CD4-positive, alpha-beta memory T cell (primary cell): ENCODE measurements at places on chromosomes 11 and 22. TPM values are rescaled to one million over a fixed set of nuclear protein-coding genes. Genes with fewer than 3 reads are reported as not detected.

The SMC1B gene
- total RNA-seq: not detected

The TMEM121B gene
- not detected for total RNA-seq

The F2 gene
- total RNA-seq: not detected

- H3K36me3 ChIP-seq: no peaks in the 10 kb centered on the region
- no peak overlapping the region for H3K4me3 ChIP-seq
- H3K27me3 ChIP-seq: peaks cover 3% of the 10 kb centered on the region
- no peak overlapping the region for H3K27ac ChIP-seq
- H3K4me1 ChIP-seq: no peaks in the 10 kb centered on the region
Observed at GRCh38 chr11:125431009-125431408, 65.1 kb downstream of the FEZ1 start.

DNA sequence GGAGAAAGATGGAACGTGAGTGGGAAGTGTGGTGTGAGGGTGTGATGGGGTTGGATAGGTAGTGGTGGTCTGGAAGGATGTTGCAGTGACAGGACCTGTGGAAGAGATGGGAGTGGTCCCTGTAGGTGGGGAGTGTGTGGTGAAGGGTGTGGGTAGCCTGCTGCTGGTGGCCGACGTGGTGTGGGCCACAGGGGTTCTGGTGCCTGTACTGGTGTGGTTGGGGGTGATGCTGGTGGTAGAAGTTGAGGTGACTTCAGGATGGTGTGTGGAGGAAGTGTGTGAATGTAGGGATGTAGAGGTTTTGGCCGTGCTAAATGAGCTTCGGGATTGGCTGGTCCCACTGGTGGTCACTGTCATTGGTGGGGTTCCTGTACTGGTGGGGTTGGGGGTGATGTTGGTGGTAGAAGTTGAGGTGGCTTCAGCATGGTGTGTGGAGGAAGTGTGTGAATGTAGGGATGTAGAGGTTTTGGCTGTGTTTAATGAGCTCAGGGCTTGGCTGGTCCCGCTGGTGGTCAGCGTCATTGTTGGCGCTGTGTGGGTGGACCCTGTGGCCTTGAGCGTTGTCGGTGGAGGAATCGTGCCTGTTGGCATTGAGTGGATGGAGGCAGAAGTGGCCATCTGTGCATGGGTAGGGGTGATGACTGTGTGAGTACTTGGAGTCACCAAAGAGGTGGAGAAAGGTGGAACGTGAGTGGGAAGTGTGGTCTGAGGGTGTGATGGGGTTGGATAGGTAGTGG, 19.1 kb downstream of the MUC6 start:
- no peak overlapping the region for H3K4me3 ChIP-seq
- H3K27me3 ChIP-seq: no peaks in the 10 kb centered on the region
- no peak overlapping the region for H3K27ac ChIP-seq
- DNase-seq: no peak
- no peaks in the 10 kb centered on the region for H3K4me1 ChIP-seq
- H3K36me3 ChIP-seq: no peaks in the 10 kb centered on the region

DNA sequence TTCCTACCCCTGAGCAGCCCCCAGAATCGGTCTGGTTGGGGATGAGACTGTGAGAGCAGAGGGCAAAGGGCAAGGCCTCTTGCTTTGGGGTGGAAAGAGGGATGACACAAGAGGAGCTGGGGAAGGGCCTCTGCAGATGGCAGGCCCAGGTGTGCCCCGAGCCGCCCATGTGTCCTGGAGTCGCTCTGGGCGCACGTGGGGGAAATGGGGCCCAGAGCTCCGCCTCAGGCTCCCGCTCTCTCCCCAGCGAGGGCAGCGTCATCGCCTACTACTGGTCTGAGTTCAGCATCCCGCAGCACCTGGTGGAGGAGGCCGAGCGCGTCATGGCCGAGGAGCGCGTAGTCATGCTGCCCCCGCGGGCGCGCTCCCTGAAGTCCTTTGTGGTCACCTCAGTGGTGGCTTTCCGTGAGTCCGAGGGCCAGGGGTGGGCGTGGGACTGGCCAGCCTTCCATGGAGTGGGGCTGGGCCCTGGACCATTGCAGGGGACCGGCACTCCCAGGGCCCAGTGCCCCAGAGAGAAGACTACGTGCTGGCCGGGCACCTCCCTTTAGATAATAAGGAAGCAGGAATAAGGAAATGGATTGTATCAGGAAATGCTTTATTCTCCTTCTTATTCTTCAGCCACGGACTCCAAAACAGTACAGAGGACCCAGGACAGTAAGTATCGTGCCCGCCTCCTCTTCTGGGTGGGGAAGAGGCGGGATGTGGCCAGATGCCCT, 30.1 kb downstream of the ST14 start:
- H3K4me3 ChIP-seq: no peak overlapping the region
- no peaks in the 10 kb centered on the region for H3K27me3 ChIP-seq
- H3K27ac ChIP-seq: no peak overlapping the region
- no peaks in the 10 kb centered on the region for H3K4me1 ChIP-seq
- no peaks in the 10 kb centered on the region for H3K36me3 ChIP-seq

DNA sequence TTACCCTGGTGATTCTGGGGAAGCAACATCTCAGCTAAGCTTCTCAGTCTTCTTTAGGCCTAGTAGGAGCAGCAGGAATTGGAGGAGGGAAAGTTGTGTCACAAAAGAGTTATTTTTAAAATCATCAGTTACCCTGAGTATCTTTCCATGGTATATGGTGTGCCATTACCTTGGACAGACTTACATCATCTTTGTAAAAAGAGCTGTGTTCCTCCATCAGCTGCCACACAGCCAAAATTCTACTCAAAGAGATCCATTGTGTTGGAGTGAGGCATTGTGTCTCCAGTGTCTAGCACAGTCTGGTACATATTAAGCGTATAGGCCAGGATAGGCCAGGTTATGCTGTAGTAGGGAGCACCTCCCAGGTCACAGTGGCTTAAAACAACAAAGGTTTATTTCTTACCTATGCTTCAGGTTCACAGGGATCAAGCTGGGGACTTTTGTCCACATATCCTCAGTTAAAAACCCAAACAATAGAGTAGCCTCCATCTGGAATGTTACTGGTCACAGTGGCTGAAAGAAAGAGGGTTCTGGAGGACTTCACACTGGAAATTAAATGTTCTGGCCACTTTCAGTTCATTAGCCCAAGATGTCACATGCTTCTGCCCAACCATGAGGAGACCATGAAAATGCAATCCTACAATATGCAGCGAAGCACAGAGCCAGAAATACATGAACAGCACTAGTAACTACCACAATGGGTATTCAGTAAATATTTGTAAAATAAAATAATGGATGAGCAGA, 9.9 kb upstream of the TMPRSS5 start:
- no peak overlapping the region for H3K4me3 ChIP-seq
- H3K27me3 ChIP-seq: no peaks in the 10 kb centered on the region
- H3K36me3 ChIP-seq: no peaks in the 10 kb centered on the region
- H3K4me1 ChIP-seq: no peaks in the 10 kb centered on the region
- H3K27ac ChIP-seq: no peak overlapping the region
- DNase-seq: no peak

DNA sequence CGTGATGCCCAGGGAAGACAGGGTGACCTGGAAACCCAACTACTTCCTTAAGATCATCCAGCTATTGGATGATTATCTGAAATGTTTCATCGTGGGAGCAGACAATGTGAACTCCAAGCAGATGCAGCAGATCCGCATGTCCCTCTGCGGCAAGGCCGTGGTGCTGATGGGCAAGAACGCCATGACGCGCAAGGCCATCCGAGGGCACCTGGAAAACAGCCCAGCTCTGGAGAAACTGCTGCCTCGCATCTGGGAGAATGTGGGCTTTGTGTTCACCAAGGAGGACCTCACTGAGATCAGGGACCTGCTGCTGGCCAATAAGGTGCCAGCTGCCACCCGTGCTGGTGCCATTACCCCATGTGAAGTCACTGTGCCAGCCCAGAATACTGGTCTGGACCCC, 43.5 kb upstream of the DAGLA start:
- no peaks in the 10 kb centered on the region for H3K27me3 ChIP-seq
- H3K27ac ChIP-seq: no peak overlapping the region
- no peaks in the 10 kb centered on the region for H3K36me3 ChIP-seq
- no peak overlapping the region for H3K4me3 ChIP-seq
